Midbrain (tissue), 1 donor: ENCODE measurements at places on chromosomes 1 and 21.

DNA sequence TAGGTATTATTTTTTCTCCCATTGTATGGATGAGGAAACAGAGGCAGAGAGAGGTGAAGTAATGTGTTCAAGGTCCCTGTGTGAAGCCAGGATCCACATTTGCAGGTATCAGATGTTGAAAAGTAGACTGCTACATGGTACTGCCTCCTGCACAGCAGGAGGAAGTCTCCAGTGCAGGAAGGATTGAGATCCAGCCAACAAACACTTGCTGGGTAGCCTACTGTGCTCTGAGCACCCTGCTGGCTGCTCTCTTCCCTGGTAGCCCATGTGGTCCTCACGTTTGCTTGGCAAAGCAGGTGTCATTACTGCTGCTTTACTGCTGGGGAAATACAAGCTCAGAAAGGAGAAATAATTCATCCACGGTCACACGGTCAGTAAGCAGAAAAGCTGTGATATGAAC is 21.3 kb upstream of the GRIK3 start:
- DNase-seq, result no peak

- DNase-seq, result no peak
Observed at GRCh38 chr1:160451859-160452232, 51.5 kb downstream of the VANGL2 start.

GRCh38 chr1:61420909-61421835 is 303.8 kb downstream of the TM2D1 start:
- DNase-seq, result no peak

DNA sequence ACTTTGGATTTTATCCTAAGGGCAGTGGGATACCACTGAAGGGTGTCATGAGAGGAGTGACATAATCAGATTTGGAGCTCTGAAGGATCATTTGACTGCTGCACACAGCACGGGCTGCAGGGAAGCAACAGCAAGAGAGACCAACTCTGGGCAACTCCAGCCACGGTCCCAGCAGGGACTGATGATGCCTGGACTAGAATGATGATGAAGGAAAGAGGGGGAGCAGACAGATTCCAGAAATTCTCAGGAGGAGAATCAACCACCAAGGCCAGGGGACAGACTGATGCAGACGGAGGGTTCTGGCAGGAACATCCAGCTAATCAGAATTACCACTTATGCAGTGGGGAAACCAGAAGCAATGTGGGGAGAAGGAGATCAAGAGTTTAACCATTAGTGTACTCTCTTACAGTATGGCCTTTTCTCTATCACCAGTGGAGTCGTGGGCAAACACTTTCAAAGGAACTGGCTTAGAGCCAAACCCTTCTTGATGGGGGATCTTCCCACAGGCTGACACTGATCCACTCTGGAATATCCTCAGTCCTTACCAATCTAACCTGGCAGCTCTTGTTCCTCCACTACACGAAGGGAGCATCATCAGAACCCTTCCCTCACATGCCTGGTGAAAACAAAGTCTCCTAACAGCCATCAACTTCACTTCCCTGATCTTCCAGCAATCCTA is 3.3 kb downstream of the URB1 start:
- no peak for DNase-seq

DNA sequence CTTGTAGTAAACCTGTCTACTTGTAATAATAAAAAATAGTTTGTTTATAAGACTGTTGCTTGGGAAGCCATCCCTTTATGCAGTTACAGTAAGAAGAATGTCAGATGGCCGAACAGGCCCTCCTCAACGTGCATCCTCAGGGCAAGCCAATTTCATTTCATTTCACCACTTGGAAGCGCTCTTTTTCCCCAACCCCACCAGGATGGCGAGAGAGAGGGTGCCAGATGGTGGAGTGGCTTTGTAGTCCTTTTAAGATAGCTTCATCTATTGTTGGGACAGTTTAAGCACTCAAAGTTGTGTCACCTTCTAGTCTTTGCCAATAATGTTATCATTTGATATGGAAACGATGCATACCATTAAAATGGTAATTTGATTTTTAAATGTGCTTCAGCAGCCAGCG is 356.3 kb upstream of the CAMK1G start:
- no peak for DNase-seq

DNA sequence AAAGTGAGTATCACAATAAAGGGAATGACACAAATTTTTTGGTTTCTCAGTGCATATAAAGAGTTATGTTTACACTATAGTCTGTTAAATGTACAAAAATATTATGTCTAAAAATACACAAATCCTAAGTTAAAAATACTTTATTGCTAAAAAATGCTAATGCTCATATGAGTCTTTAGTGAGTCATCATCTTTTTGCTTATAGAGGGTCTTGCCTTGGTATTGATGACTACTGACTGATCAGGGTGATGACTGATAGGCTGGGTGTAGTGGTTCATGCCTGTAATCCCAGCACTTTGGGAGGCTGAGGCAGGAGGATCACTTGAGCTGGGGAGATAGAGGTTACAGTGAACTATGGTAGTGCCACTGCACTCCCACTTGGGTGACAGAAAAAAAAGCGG is 12.9 kb upstream of the NUF2 start:
- no peak for DNase-seq

DNA sequence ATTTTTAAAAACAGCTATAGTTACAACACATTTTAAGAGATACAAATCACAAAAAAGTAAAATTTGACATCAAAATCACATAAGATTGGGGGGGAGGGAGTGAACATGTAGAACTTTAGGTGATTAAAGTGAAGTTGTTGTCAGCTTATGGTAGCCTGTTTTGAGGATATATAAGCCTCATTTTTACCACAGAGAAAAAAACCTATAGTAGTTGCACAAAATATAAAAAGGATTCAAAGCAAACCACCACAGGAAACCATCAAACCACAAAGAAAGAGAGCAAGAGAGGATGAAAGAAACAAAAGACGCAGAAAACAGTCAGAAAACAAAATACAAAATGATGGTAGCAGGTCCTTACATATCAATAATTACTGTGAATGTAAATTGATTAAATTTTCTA is 291.9 kb upstream of the DEPDC1 start:
- no peak for DNase-seq

DNA sequence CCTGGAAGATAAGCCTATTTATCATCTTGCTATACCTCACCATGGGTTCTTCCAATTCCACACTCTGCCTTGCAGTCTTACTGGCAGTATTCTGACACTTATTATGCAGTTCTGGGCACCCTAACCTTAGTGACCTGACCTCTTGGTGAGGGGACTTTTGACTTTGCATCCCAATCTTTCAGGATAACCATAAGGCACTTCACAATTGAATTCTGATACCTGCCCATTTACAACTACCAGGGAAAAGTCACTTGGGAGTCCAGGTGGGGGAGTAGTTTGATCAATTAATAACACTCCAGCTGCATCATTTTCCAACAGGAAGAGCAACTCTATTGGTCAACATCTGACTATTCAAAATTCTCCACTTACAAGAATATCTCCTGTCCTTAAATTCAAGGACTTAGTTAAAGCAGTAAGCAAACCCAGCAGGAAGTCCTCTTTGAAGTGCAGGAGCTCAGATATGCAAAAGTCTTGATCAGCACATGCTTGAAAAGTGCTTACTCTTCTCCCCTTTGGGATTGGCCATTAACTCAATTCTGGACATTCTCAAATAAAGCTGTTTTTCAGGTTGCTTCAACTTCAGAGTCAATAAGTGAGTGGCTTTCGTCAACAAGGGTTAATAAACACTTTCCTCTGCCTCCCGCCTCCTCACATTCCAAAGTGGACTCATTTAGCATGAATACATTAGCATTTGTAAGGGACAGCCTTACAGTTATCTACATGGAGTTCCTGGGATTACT is 177.4 kb upstream of the NRIP1 start:
- DNase-seq, result no peak

DNA sequence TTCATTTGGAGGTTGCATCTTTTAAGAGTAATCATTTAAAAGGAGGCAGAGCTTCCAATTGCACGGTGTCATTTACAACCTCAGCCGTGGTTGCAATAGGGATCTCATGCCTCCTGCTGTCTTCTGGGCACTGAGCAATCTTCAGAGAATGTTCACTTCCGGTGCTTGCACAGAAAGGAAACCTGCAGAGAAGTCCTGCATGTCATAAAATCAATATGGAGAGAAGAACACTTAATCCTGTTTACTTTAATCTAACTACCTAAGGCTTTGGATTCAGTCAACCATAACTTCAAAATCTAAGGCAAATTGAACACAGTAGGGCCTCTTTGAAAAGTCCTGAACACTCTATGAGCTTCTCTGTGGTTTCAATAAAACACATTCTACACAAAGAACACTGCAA is 11.3 kb upstream of the MAP10 start:
- no peak for DNase-seq

DNA sequence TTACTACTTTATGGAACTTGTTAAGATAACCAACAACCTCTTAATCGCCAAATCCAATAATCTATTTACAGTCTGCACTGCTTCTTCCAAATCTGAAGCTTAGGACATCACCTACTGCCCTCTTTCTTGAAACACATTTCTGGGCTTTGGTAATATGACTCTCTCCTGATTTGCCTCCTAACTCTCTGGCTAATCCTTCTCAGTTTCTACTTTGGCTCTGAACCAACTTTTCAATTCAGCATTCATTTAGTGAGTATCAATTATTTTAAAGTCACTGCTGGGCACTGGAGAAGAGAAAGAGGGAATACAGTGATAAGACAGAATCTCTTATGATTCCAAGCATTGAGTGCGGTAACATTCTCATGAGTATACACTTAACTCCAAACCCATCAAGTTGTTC is 275.0 kb downstream of the AKT3 start:
- DNase-seq, result no peak

- no peak for DNase-seq
Observed at GRCh38 chr1:221053889-221054288, 174.6 kb downstream of the HLX start.

DNA sequence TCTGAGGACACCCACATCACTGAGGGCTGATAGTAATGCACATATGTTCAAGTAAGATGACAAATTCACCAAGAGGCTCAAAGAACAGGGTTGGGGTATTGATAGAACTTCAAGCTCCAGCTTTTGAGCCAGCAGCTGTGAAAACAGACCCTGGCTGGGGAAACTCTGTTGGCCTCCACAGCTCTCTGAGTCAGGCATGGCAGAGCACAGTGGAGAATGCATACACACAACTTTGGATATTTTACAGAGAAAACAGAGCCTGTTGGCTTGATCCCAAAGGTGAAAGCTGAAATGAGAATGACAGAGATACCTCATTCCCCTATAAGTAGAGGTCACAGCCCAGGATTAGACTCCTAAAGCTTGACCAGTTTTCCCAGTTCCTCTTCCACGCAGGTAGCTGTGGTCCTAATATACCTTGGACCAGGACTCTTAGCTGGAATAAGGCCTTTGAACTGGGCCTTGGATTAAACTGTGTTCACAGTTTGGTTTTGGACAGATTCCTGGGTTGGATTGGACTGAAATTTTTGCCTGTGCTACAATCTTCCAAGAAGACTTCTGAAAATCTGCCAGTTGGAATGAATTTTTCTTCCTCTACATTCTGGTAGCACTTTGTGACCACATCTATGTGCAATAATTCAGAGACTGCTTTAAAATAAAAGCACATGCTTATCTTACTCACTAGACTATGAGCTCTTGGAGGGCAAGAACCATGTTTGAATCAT is 101.6 kb upstream of the HMGB4 start:
- DNase-seq, result no peak

DNA sequence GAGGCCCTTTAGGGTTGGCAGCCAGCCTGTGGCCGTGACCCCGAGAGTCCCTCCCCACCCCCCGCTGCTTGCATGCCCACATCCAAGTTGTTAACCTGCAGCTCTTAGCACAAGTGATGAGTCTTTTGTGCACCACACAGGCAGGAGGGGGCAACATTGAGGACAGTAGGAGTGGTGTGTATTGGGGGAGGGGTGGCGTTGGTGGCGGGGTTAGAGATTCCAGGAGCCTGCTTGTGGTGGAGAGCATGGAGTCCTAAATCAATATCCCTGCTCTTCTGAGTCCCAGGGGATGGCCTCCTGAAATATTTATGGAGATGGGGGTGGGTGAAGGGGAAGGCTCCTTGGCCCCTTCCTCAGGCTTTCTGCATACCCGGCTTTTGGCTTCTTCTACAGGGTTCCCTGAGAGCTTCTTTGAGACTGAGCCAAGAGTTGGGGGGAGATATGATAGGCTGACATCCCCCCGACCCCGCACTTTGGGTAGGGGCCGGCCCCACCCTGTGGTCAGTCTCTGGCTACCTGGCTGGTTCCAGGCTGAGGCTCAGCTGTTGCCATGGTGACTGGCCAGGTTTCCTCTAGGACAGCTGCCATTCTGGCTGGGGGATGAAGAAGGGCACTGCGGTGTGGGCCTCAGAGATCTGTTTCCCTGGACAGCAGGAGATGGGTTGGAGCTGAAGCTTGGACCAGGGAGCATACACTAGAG is 5.0 kb downstream of the CHRNB2 start:
- DNase-seq, result no peak

GRCh38 chr1:235932090-235932510 is 65.4 kb upstream of the LYST start:
- no peak for DNase-seq

DNA sequence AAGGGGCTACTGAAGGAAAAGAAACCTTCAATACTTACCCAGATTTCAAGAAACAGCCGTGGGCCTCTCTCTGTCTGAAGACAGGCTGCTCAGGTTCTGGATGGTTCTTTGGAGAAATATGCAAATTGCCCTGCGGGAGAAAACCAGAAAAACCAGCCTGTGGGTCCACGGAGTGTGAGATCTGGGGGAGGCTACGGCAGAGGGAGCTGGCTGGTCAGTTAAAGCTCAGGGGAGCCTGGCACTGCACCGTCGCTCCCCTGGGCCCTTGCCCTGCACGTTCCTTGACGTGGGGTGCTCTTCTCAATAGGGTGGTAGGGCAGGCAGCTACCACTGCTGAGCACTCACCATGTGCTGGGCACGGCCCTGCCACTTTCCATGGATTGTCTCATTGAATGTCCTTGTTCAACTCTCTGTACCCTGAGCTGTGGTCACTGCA is 12.7 kb downstream of the TMCO4 start:
- no peak for DNase-seq

DNA sequence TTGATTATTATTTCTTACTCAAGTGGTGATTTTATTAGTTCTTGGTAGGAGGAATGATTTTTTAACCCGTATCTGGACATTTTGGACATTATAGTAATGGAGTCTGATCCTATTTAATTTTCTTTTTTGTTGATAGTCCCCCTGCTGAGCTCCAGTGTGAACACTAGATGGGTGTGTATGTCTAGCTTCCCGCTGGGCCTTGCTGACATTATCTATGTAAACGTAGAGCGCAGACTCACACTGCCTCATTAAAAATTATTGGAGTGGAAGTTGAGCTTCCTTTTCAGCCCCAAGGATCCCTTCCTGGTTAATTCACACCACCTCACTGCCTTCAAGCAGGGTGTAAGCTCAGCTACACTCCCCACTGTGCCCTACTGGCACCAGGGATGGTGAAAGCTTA is 467.6 kb upstream of the PKN2 start:
- no peak for DNase-seq

- DNase-seq, result no peak
Observed at GRCh38 chr1:167304165-167304564, 83.5 kb downstream of the POU2F1 start.
